ENCODE measurements at places on chromosomes 16 and 17. TPM values are rescaled to one million over a fixed set of nuclear protein-coding genes. Genes with fewer than 3 reads are reported as not detected.

DNA sequence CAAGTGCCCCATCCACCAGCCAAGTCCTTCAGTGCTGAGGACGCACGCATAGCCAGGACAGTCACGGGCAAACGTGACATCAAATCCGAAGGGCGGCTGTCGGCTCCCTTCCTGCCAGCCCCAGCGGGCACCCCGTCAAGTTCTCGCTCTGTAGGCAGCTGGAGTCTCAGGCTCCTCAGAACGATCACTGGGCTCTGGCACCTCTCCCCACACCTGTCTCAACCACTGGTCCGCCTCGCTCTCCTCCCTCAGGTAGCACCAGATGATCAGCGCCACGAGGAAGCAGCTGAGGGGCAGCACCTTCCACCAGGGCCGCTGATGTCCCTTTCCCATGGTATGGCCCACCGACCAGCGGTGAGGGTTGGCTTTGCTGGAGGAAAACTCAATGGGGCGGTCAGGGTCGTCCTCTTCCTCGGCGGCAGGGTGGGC lies 422 bp downstream of the UQCC4 start:
- no peak for DNase-seq

- no peak for DNase-seq
Observed at GRCh38 chr16:28486266-28486665, 5.6 kb downstream of the CLN3 start.

- DNase-seq, result peak; percentile 74
Observed at GRCh38 chr17:82351713-82352488, 7.1 kb upstream of the TEX19 start.

The DPEP1 gene
- total RNA-seq, result 0.24 TPM

The MSLN gene
- 0.10 TPM for total RNA-seq

The MFSD11 gene
- total RNA-seq, result 23.0 TPM

DNA sequence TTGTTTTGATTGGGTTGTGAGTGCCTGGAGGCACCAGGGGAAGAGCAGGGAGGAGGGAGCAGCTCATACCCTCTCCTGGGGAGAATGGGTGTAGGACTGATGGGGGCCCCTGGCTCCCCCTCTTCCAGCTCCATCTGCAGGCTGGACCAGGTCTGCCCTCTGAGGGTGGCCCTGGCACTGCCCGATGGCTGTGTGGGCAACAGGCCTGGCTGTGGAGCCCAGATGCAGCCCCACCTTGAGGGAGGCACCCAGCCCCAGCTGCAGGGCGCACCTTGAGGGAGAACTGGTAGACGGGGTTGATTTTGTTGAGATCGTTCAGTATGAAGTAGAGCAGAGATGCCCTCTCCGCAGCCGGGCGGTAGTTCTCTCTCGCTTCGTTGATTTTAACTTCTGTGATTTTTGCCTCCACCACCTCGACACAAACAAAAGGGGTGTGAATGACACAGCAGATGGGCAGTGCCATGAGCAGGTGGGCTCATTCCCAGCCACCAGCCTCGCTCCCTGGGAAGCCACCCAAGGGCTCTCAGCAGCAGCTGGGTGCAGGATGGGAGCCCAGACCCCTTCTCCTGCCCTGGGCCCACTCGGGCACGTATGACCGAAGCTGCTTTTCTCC lies 71.6 kb downstream of the PGS1 start:
- DNase-seq, result no peak

Data from RPMI7951 (cell line).